CD14-positive monocyte (primary cell): ENCODE measurements at places on chromosomes 1 and 21. TPM values are rescaled to one million over a fixed set of nuclear protein-coding genes. Genes with fewer than 3 reads are reported as not detected.

DNA sequence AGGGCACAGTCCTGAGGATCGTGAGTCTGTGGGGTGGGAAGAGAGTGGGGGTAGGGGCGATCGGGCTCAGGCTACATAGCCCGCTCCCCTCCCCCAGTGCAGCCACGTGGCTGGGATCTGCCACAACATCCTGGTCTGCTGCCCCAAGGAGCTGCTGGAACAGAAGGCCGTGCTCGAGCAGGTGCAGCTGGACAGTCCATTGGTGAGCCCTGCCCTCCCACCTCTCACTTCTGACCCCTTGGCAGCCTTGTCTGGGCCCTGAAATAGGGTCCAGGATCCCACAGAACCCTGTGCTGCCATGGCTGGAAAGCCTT lies 5.0 kb downstream of the CNKSR1 start:
- no peak for DNase-seq
- no peaks in the 10 kb centered on the region for H3K4me1 ChIP-seq
- H3K27me3 ChIP-seq = no peaks in the 10 kb centered on the region
- no peak overlapping the region for H3K4me3 ChIP-seq

- no peaks in the 10 kb centered on the region for H3K36me3 ChIP-seq
- peaks cover 37% of the 10 kb centered on the region for H3K27me3 ChIP-seq
- peaks cover 15% of the 10 kb centered on the region for H3K4me1 ChIP-seq
- DNase-seq = no peak
- H3K27ac ChIP-seq = no peak overlapping the region
- H3K4me3 ChIP-seq = no peak overlapping the region
Measured at GRCh38 chr1:161439280-161440232, 65.7 kb upstream of the FCGR2A start.

DNA sequence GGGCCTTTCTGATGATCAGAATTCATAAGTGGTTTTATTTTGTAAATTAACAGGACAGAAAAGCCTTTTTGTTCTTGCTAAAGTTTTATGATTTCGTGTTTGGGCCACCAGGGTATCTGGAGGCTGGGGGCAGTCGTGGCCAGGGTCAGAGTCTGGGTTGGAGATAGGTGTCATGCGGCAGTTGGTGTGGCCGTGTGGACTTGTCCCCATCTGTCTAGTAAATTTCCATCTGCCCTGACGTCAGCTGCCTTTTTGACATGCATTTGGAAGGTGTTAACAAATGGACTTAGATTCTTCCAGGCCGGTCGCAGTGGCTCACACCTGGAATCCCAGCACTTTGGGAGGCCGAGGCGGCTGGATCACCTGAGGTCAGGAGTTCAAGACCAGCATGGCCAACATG lies 56.8 kb downstream of the SKI start:
- no peak overlapping the region for H3K4me3 ChIP-seq
- H3K27me3 ChIP-seq = no peaks in the 10 kb centered on the region

- no peak overlapping the region for H3K27ac ChIP-seq
- H3K4me3 ChIP-seq = no peak overlapping the region
- DNase-seq = no peak
- H3K36me3 ChIP-seq = peaks cover 18% of the 10 kb centered on the region
- peaks cover 25% of the 10 kb centered on the region for H3K4me1 ChIP-seq
- no peaks in the 10 kb centered on the region for H3K27me3 ChIP-seq
Measured at GRCh38 chr1:112960384-112960783, 4.4 kb upstream of the SLC16A1 start.

The FAM151A gene
- not detected for polyA plus RNA-seq

The CFHR5 gene
- polyA plus RNA-seq = not detected

The SPATA21 gene
- polyA plus RNA-seq = not detected in 2 replicates

The LMX1A gene
- polyA plus RNA-seq = not detected in 2 replicates
